ENCODE measurements at places on chromosomes 1 and 21.
A peak's percentile ranks its signal among the peaks of the same experiment; 100 is the strongest.

- peak; percentile 44 for DNase-seq
Measured at GRCh38 chr1:62175568-62176179, 19.0 kb upstream of the L1TD1 start.

GRCh38 chr1:97791251-97791650 lies 129.6 kb downstream of the DPYD start:
- no peak for DNase-seq

- no peak for DNase-seq
Measured at GRCh38 chr1:204407295-204407971, 4.2 kb downstream of the PPP1R15B start.

DNA sequence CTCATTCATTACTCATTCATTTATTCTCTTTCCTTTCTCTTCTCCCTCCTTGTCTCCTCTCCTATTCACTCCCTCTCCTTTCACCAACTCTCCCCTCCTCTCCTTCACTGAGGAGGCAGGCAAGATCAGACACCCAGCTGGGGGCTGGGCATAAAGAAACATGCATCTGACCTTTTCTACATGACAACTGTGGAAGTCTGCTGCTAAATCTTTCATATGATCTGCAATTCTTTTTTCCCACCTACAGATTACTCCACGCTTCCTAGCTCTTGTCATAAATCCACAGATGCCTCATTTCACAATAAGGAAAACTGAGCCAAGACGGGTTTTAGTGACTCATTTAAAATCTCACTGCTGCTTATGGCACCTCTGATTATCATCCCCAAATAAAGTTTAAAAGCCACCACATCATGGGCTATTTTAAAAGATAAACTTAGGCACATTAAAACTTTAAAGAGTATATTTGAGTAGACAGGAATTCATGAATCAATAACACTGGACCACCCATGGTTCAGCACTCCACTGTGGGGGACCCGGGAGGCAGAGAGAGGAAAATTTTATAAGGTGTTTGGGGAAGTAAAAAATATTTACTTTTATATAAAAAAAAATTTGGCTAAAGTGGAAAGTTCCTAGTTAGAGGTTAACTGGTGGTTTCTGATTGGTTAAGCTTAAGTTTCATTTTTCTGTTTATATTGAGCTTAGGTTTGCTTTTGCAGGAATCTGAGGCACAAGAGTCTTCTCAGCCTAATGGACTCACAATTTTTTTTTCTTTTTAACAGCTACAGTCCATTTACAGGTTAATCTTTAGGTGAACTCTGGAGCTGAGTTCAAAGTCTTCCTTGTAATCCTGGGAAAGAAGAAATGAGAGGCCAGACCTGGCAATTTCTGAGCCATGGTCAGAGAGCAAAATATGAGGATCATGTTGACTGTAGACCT lies 55.8 kb upstream of the DNAH14 start:
- no peak for DNase-seq

DNA sequence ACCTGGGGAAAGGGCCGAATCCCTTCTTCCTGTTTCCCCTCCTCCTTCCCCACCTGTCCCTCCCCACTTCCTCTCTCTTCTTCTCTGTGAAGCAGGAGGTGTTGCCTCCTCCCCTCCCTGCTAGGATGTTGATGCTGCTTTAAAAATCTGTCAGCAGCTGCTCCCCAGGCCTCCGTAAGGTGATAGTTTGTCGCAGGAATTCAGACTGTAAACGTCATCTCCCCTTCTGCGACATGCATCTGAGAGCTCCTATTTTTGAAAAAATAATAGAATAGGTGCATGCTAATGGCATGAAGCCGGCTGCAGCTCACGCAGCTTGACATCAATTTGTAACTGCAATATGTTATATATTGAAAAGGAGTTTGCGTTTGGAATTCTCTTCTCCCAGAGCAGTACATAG lies 70.1 kb downstream of the KAZN start:
- DNase-seq: no peak

- DNase-seq: no peak
Measured at GRCh38 chr1:198713081-198713480, 74.2 kb downstream of the PTPRC start.

DNA sequence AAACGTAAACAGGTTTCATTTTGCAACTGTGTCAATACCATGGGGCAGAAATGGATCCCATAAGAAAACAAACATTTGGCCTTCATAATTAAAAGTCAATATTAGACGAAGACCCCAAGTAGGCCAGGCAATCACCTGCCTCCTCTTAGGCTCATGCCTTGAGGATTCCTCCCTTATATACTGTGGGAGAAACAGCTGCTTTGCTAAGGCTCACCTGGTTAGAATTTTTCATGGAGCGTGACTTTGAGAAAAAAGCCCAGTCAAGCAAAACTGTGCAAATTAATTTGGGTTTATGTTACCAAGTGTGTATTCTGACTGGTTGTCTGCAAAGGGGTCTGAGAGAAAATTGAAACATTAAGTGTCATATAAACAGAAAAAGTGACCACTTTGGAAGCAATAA lies 605.3 kb upstream of the USP24 start:
- no peak for DNase-seq

All from CD4-positive, alpha-beta T cell treated with Interleukin-4 for 1 hour (primary cell).